Left kidney (tissue), 8 donors: ENCODE measurements at places on chromosomes 12 and 14.
A peak's percentile ranks its signal among the peaks of the same experiment; 100 is the strongest.

DNA sequence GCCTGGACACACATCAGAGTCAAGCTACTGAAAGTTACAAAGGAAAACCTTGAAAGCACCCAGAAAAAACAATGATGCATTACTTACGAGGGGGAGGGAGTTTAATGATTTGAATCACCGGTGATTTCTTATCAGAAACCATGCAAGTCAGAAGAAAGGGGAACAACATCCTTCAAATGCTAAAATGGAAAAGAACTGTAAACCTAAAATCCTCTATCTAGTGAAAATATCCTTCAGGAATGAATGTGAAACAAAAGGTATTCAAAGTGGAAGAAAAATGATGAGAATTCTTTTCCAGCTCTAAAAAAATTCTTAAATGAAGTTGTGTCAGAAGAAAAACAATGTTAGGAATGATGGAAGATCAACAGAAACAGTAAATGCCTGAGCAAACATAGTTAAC lies 16.8 kb downstream of the SCAF11 start:
- DNase-seq: no peak

- DNase-seq: no peak
Measured at GRCh38 chr12:98582093-98582492, 11.4 kb upstream of the SLC25A3 start.

DNA sequence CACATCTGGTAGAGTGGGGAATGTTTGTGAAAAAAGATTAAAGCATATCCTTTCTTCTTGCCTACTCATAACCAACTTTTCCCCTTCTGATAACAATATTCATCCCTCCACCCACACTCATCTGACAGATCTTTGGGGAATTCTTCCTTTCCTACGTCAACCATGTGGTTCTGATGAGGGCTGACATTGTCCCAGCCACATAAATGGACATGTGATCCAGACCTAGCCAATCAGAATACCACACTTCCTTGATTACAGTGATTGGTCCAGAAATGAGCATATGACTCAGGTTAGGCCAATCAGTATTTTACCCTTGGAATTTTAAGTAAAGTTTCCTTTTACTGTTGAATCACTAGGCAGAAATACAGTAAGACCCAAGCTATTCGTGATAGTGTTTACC lies 58.9 kb downstream of the GPR65 start:
- no peak for DNase-seq

DNA sequence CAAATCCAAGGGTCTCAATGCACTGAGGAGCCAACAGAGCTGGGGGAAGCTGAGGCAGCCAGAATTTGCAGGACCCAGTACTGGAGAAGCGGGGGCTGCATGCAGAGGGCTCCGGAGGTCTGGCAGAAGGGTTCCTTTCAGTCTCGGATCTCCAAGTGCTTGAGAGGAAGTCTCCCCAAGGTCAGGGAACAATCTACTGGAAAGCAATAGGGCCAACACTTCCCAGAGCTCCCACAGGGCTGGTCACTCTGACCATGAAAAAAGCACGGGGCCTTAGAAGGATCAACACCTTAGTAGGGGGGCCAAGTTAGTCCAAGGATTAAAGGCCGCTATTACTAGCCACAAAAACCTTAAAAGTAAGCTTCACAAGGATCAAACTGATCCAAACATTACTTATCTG lies 31.7 kb downstream of the SPPL3 start:
- no peak for DNase-seq

GRCh38 chr14:91398707-91399106 lies 18.9 kb downstream of the CCDC88C start:
- no peak for DNase-seq

- no peak for DNase-seq
Measured at GRCh38 chr12:124379938-124380754, 85.3 kb downstream of the RFLNA start.

GRCh38 chr14:95220663-95221231 lies 63.4 kb upstream of the DICER1 start:
- no peak for DNase-seq

DNA sequence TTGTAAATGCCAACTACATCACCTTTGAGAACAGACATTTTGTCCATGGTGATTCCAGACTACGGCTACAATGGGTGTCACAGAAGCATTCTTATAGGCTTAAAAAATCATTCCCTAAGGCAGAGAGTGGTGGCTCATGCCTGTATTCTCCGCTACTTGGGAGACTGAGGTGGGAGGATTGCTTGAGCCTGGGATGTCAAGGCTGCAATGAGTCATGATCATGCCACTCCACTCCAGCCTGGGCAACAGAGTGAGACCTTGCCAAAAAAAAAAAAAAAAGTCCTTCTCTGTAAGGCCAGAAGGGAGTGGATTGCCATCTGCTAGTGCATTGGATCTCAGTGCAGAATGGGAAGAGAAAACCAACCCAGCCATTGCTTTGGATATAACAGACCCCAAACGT lies 522.5 kb downstream of the VRK1 start:
- no peak for DNase-seq

- DNase-seq: no peak
Measured at GRCh38 chr12:82625523-82625922, 61.2 kb upstream of the TMTC2 start.

GRCh38 chr12:43407816-43408645 lies 144.0 kb downstream of the ADAMTS20 start:
- peak; percentile 27 for DNase-seq

GRCh38 chr12:57934819-57935218 lies 6.5 kb upstream of the ATP23 start:
- DNase-seq: no peak

DNA sequence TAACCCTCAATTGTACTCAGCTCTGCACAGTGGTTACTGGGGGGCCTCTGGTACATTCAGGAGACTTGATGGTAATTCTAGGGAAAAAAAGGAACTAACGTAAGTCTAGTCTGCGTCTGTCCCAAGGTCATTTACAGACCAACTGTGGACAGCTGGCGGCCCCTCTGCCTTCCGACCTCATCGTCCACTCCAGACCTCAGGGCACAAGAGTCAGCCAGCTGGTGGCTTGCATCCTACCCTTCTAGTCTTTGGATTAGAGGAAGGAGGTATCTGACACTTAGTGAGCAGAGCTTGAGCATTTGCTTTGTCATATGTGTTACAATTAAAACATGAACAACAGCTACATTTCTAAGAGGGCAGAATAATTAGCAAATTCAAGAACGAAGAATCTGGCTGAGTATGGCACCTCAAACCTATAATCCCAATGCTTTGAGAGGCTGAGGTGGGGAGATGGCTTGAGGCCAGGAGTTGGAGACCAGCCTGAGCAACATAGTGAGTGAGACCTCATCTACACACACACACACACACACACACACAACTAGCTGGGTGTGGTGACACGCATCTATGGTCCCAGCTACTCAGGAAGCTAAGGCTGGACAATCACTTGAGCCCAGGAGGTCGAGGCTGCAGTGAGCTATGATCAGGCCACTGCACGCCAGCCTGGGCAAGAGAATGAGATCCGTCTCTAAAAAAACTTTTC lies 36.5 kb downstream of the SSH1 start:
- DNase-seq: no peak

DNA sequence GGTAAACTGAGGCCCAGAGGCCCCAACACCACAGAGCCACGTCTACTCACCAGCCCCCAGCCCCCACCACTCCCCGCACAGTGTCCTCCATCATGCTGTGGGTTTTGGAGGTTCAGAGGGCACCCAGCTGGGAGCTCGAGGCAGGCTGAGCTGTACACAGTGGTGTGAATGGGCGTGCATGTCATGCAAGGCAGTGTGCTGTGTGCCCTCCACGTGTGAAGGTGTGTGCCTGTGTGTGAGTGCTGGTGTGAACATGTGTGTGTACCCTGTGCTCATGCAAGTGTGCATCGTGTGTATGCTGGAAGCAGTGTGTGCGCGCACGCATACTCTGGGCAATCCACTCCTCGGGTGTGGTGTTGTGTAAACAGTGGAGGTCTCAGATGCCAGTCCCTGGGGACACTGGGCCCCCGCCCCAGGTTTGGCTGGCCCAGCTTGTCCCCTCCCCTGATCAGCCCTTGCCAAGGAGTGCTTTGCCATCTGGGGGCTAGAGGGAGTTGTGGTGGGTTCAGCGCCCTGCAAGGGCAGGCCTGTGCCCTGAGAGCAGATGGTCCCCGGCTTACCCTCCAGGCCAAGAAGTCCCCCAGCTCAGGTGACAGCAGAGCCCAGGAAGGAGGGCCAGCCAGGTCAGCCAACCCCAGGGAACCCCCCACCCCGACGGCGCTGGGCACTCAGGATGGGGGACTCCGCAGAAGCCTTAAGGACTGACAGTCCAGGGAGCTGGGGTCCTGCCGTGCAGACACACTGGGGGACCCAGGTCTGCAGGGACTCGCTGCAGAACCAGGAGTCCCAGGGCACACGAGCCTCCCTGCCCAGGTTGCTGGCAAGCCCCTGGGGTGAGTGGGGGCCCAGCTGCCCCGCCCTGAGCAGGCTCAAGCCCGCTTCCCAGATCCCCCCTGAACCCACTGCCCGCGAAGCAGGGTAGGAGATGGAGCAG lies 23.8 kb upstream of the GPR132 start:
- DNase-seq: no peak

- no peak for DNase-seq
Measured at GRCh38 chr12:122834921-122835749, at the start of gene HIP1R. HIP1R (plus strand) TSS chr12:122835457; CDS start chr12:122835551, 94 bp downstream.
